Activated CD8-positive, alpha-beta memory T cell treated with anti-CD3 and anti-CD28 coated beads for 4 hours (primary cell): ENCODE measurements at places on chromosomes 7 and 10.

DNA sequence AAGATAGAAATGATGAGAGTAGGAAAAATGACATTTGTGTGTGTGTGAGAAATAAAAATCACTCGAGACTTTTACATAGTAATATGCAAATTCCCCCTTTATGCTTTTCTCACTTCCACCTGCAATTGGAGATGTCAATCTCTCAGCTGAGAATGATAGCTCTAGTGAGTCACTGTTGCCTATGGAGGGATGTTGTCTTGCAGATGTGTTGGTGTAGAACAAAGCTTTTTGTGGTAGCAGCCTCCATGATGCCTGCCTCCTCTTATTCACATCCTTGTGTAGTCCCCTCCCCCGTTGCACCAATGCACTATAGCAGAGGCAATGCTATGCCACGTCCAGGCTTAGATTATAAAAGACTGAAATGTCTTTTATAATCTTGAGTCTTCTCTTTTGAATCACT is 33.8 kb downstream of the SPAG6 start:
- peak; percentile 30 for DNase-seq

DNA sequence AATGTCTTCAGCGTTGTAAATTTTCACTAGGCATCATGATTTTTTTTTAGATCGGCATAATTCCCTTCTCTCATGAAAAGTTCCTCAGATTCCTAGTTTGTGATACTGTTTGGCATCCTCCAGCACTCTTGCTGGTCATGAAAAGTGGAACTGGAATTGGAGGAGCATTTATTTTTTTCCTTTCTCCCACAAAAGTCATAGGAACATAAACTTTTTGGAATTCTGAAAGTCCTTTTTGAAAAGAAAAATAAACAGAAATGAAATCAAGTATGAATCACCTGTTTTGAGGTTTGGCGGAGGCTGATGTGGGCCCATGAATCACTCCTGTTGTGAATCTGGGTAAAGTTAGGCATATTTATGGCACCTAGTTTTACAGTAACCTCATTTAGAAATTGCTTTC is 17.7 kb downstream of the CACNB2 start:
- no peak for DNase-seq

- DNase-seq: no peak
Observed at GRCh38 chr7:37956791-37957190, 36.4 kb downstream of the EPDR1 start.

GRCh38 chr10:29714096-29714874 is 79.5 kb upstream of the SVIL start:
- no peak for DNase-seq

- DNase-seq: no peak
Observed at GRCh38 chr7:150324373-150324961, 1.1 kb upstream of the ACTR3C start.

- no peak for DNase-seq
Observed at GRCh38 chr7:152975076-152975475, 215.5 kb downstream of the ACTR3B start.

DNA sequence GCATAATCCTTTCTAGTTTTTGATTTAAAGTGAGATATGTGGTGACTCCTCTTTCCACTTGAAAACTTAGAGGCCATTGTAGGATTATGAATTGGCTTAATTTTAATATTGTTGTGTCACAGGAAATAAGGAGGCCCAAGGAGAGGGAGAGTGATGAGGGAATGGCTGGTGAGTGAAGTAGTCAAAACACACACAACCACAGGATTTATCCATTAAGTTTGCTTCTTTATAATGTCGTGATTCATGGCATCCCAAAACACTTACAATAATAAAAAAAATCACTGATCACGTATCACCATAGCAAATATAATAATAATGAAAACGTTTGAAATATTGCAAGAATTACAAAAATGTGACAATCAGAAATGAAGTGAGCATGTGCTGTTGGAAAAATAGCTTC is 1215.5 kb upstream of the LRRTM3 start:
- no peak for DNase-seq

GRCh38 chr7:87702326-87702725 is 74.1 kb downstream of the RUNDC3B start:
- DNase-seq: no peak

DNA sequence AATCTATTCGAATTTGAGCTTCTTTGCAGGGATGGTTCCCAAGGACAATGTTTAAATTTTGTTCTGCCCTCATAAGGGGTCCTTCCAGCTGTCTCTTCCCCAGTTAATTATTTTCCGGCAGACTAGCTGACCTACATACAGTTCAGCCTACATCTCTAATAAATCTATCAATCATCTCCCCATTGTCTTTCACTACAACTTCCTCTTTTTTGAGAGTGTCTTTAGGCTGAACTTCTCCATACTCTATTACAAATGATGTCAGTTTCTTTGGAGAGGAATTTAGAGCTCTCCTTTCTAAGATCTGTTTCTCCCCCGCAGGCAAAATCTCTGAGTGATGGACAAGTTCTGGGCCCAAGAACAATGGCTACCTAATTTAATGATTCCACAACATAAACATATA is 122.2 kb downstream of the PCLO start:
- DNase-seq: no peak

DNA sequence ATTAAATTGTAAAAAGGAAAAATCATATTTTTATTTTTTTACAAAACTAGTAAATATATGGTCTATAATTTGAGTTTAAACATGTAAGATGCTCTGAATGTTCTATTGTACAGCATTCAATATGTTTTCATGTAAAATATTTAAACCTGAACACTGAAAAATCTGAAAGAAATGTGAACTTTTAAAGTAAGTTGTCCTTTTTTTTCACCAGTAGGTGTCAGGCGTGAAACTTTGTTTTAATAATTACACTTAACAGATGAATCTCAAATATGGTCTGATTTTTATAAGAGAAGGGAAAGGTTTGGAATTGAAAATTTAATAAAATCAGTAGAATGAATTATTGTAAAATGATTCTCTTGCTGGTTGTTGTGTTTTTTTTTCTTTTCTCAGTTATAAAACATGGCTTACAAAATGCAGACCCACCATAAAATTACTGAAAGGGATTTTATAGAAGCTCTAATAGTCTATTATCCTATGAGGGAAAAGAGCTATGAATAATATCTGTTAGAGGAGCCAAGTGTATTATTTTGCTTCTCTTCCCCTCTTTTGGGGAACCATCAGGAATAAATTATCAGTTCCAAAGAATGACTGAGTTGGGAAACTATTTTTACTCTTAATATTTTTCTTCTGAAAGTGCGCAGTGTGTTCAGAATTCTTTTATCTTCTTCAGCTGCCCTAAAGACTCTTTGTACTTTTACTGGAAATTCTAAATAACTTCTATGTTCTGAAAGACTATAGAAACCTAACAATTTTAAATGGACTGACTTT is 217.7 kb upstream of the FZD1 start:
- no peak for DNase-seq

- no peak for DNase-seq
Observed at GRCh38 chr10:89549510-89549909, 14.1 kb upstream of the SLC16A12 start.

GRCh38 chr10:126549344-126549743 is 121.1 kb downstream of the C10orf90 start:
- no peak for DNase-seq

DNA sequence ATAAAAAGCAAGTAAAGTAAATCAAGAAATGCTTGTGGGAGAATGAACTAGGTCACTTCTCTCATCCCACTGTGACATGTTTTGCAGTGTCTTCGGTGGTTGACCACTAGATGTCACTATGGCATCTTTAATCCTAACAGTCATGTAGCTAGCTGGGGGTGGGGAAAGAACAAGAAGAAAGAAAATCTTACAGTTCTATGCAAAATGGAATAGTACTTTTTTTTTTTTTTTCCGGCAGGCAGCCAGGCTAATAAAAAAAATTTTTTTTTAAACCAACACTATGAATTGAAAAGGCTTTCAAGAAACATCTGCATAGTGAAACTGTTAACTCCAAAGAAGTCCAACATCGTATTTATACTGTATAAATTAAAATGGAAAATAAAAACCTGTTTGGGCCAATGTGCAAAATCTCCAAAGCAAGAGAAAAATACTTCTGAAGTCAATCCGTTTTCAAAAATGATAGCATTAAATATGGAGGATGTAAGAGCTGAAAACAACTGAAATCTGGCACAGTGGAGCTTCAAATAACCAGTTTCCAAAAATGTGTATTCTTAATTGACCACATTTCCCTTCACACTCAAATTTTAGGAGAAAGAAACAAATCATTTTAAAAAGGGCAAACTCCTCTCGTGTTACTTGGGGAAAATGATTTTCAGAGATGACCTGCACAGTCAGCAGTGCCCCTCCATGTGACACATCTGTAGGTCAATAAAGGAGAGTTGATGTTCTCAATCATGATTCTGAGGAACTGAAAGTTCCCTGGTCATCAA is 38.5 kb downstream of the CDK1 start:
- peak; percentile 13 for DNase-seq

GRCh38 chr7:24777806-24778205 is 20.5 kb upstream of the GSDME start:
- DNase-seq: no peak

DNA sequence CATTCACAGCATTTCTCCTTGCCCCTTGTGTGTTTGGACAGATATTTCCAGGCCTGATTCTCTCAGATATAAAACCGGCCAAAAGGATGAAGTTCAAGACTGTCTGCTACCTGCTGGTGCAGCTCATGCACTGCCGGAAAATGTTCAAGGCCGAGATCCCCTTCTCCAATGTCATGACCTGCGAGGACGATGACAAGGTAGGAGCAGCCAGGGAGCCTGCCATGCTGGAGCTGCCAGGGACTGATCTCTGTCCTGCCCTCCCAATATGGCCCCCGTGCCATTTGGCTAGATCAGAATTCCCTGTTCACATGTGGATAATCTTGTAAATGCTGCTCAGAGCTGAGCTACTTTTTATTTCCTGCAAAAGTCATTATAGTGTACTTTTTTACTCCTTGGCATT is 87.8 kb downstream of the ADCY1 start:
- DNase-seq: no peak

DNA sequence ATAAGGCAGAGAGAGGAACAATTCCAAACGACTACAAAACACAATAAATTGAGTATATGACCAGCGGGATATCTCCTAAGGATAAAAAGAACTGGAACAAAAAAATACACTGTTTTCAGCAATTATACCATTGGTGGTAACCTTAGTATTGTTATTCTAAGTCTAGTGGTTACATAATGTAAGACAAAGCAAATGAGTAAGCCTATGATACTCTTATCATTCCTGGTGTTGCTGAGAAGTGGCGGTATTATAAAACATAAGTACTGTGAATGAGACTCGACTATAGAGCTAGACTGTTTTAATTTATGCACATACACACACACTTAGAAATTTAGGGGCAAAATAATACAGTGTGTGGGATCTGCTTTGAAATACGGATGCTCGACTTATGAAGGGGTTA is 107.7 kb downstream of the NRBF2 start:
- DNase-seq: no peak

DNA sequence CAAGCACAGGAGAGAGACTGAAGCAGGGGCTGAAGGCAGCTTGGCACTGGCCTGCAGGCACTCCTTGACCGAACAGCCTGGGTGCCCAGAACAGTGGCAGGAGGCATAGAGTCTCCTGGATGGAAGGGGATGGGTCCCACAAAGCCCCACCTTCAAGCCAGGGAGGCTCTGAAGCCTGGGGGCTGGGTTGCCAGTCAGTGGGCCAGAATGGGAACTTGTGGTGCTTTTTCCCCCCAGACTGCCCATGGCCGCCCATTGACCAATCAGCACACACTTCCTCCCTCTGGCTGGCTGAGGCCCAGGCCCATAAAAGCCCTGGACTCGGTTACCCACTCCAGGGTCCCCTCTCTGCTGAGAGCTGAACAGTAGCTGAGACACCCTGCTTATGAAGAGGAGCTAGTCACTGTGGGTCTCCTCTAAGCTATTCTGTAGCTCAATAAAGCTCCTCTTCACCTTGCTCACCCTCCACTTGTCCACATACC is 109.6 kb downstream of the ELAPOR2 start:
- no peak for DNase-seq

GRCh38 chr10:19817231-19817933 is 1.1 kb downstream of the PLXDC2 start:
- DNase-seq: no peak

DNA sequence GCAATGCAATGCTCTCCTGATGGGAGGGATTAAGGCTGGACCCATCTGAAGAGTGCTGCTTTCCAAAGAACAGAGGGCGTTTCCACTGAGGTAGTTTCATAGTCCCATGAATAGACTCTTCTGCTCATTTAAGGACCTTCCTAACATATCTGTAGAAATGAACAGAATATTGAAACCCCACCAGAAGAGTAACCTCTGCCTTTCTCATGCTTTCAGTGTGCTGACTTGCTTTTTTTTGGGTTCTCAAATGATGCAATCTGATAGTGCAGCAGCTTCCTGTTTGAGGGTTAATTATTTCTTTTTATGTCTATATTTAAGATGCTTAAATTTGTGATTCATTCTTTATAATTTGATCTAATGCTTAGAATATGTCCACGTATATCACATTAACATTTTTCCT is 82.2 kb downstream of the GATA3 start:
- DNase-seq: no peak

DNA sequence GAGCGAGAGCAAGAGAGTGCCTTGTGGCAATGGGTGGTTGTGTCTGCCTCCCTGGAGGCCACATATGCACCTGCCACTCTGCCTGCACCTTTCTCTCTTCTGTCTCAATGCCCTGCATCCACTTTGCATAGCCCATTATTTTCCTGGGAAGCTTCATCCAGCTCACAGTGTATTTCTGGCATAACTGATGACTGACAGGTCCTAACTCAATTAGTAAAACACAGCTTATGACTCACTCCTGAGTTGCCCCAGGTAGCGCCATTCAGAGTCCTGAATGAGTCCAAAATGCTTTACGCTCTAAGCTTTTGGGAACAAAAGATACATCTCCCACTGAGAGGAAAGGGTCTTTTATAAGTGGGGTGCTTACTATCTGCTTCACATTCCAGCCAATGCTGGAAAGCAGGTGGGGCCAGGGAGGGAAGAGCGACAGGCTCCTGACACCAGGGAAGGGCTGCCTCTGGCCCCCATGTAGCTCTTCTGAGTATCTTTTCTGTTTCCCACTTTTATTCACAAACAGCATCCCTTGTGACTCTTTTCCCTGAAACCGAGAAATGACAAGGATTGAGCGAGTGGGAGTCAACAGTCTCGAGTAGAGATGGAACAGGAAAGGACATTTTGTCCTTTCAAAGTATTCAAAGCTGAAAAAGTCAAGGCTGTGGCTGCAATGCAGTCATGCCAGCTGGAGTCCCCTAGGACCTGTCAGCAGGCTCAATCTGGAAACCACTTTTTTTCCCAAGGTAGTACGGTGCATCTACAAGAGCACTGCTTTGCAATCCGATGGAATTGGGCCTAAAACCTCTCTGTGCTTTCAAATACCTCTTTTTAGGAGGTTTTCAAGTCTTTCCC is 479.3 kb upstream of the PODXL start:
- DNase-seq: no peak

- no peak for DNase-seq
Observed at GRCh38 chr10:111705021-111705420, 478.5 kb downstream of the GPAM start.

- no peak for DNase-seq
Observed at GRCh38 chr10:68238371-68238770, 6.5 kb upstream of the ATOH7 start.

GRCh38 chr10:110824152-110824441 is 47.6 kb upstream of the PDCD4 start:
- no peak for DNase-seq

GRCh38 chr10:115802911-115803310 is 470.1 kb downstream of the GFRA1 start:
- no peak for DNase-seq
